ENCODE measurements at places on chromosomes 12 and 14. TPM values are rescaled to one million over a fixed set of nuclear protein-coding genes. Genes with fewer than 3 reads are reported as not detected.

RHOJ gene
- 2.9 TPM for total RNA-seq

FAM186B gene
- total RNA-seq = not detected

TSPAN8 gene
- total RNA-seq = 1,071 TPM

DNA sequence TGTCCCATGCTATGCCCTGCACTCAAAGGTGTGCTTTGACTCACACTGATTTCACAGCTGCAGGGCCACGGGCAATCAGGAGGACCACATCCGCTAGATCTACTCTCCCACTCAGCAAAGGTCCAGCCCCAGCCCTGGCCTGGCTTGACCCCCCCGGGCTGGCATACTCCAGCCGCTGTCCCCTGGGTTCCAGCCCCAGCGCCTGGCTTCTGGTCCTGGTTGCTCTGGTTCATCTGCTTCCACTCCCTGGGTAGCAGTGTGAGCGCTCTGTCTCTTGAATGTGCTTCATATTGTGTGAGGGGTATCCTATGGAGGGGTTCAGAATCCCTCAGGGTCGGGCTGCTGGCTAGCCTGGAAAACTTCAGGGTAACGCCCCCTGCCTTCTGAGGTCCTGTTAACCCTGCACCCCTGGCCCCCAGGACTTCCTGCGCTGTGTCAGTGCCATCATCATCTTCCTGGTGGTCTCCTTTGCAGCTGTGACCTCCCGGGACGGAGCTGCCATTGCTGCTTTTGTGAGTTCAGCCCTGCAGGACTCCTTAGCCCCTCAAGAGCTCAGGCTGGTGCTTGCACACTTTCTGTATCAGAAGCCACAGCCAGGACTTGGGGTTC, 1.9 kb downstream of the CMTM5 start:
- no peak for DNase-seq

- no peak for DNase-seq
Observed at GRCh38 chr12:38392554-38393144, 76.1 kb downstream of the ALG10B start.

- DNase-seq = no peak
Observed at GRCh38 chr12:45260104-45260815, 44.4 kb downstream of the ANO6 start.

DNA sequence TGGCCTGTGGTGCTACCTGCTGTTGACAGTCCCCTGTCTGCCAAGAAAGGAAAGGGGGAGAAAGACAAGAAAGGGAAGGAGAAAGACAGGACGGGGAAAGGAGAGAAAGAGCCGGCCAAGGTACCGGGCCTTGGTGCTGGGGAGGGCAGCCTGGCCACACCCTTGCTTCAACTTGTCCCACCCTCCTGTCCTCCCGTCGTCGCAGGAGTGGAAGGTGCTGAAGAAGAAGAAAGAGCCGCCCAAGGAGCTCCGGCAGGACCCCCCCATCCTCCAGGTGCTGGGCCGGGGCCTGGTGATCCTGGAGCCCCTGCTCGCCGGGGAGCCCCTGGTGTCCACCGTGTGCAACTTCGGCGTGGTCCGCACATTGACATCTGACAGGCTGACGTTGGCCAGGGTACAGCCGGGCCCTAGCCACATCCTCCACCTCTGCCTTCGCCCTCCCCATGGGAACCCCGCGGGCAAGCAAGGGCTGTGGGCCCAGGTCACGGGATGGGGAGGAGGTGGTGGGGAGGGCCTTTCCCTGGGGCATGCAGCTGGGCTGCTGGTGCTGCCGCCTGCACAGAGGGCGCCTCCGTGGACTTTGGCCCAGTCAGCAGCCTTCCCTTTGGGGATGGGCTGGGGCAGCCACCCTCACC, 2.9 kb upstream of the B3GNT4 start:
- DNase-seq = no peak

- peak; percentile 62 for DNase-seq
Observed at GRCh38 chr14:59254146-59254910, 65.9 kb downstream of the DAAM1 start.

DNA sequence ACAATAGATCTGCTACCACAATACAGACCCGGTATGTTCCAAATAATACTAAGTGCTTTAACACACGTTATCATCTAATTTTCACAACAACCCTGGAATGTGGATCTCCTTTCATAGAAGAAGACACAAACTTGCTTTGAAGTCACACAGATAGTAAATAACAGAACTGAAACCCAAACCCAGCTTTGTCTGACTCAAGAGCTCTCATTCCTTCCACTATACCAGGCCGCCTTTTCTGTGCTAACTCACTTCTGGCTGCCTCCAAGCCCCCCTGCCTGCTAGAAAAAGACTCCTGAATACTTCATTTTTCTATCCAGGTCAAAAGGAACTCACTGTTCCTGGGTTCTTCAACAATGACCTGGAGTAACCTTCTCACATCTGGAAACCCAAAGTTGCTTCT, 37.8 kb downstream of the PRPF40B start:
- DNase-seq = no peak

- no peak for DNase-seq
Observed at GRCh38 chr14:31657917-31658316, 96.7 kb downstream of the NUBPL start.

GRCh38 chr12:52789637-52790426, 6.1 kb downstream of the KRT3 start:
- peak; percentile 51 for DNase-seq

- no peak for DNase-seq
Observed at GRCh38 chr14:54310151-54310850, 86.5 kb upstream of the CDKN3 start.

DNA sequence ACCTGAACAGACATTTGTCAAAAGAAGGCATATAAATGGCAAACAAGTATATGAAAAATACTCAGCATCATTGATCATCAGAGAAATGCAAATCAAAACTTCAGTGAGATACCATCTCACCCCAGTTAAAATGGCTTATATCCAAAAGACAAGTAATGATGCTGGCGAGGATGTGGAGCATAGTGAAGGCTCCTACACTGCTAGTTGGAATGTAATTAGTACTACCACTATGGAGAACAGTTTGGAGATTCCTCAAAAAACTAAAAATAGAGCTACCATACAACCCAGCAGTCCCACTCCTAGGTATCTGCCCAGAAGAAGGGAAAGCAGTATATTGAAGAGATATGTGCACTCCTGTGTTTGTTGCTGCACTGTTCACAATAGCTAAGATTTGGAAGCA, 146.1 kb downstream of the TGFB3 start:
- no peak for DNase-seq

DNA sequence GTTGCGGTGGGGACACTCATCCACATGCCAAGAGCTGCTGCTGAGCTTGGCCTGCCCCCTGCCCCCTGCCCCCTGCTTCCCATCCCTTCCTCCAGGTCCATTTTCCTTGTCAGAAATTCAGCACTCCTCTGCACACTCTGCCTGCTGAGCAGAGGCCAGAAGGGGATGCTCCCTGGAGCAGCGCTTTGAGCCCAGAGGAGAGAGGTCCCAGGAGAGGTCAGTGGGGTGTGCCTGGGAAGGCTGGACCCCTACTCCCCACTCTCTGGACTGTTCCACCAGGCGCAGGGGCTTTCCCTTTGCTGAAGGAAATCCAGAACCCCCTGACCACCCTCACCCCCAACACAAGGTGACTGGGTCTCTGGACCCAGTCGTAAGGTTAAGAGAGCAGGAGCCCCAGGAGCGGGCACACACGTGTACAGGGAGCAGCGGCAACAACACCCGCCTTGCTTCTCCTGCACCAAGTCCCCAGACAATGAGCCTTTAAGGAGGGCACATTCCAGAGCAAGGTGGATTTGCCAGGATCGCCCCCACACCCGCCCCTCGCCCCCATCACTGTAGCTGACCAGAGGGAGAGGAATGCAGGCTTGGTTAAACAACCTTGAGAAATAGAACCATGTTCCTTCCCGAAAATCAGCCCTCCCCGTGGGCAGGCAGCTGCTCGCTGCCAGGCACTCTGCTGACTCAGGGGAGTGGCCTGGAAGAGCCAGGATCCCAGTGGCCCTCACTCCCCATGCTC, 30.7 kb downstream of the ISCA2 start:
- DNase-seq = no peak

TAS2R43 gene
- total RNA-seq = 5.1 TPM

- no peak for DNase-seq
Observed at GRCh38 chr14:93462479-93462878, 31.7 kb downstream of the UNC79 start.

- no peak for DNase-seq
Observed at GRCh38 chr12:19872621-19873540, 433.6 kb downstream of the AEBP2 start.

GRCh38 chr12:61530456-61530855, 729.7 kb upstream of the USP15 start:
- no peak for DNase-seq

DNA sequence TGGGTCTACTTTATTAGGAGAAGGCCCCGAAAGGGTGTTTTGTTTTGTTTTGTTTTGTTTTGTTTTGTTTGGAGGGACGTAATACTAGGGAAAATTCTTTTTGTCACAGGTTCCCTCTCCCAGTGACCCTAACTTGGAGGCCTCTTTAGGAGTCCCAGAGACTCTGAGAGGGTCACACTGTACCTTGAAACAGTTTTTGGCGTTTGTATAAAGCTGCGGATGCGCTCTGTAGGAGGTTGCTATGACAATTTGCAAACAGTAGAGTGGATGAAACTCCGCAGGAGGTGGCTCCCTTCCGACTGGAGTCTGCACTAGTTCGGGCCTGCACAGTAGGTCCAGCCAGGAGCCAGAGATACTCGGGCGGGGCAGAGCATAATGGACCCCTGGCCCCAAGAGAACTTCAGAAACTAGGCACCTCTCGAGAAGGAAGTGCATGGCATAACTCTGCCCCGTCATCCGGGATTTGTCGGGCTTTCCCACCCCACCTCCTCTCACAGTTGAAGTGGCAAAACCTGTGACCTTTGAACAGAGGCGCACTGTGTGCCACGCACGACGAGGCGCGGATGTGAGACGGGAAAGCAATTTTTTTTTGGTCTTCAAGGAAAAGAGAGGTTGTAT, 1.3 kb upstream of the DYRK2 start:
- DNase-seq = peak; percentile 79

GRCh38 chr12:94806617-94807016, 156.3 kb upstream of the TMCC3 start:
- no peak for DNase-seq

- no peak for DNase-seq
Observed at GRCh38 chr12:89504560-89505346, 19.8 kb downstream of the GALNT4 start.

KLRB1 gene
- total RNA-seq = not detected

TMEM233 gene
- total RNA-seq = not detected

GRCh38 chr14:53894456-53894855, 62.2 kb downstream of the BMP4 start:
- no peak for DNase-seq

- DNase-seq = no peak
Observed at GRCh38 chr12:47504775-47505446, 200.9 kb downstream of the RPAP3 start.

MYH6 gene
- 1.5 TPM for total RNA-seq

GRCh38 chr14:21768116-21768874, 94.7 kb upstream of the OR4E1 start:
- DNase-seq = no peak

GRCh38 chr12:93139028-93139665, 210.1 kb upstream of the EEA1 start:
- DNase-seq = no peak

DNA sequence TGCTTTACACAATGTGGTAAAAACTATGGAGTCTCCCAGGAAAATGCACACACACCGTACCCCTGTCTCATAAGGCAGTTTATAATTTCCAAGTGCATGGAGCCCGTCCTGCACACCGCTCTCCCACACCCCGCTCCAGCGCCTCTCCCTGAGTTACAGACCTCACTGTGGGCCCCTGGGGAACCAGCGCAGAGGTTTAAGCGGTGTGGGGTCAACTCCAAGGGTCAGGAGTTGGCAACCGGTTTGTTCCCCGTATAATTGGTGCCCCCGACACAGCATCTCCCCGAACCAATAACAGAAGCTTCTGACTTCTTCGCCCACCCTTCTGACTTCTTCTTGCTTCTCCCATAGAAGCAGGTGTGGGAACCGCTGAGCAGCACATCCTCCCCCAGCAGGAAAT, 58.4 kb upstream of the DDX11 start:
- DNase-seq = no peak

DNA sequence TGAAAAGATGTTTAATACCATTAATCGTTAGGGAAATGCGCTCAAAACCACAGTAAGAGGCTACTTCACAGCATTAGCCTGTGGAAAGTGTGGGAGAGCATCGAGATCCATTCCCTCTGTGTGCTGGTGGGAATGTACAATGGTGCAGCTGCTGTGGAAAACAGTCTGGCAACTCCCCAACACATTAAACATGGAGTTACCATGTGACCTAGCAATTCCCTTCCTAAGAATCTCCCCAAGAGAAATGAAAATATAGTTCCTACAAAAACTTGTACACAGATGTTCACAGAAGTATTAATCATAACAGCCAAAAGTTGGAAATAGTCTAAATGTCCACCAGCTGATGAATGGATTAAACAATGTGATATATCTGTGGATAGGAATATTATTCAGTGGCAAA, 23.8 kb downstream of the MLXIP start:
- no peak for DNase-seq

GRCh38 chr14:24247422-24247821, 5.0 kb upstream of the TINF2 start:
- DNase-seq = no peak

PRB3 gene
- not detected for total RNA-seq

RHEBL1 gene
- not detected for total RNA-seq

TAS2R19 gene
- total RNA-seq = 3.0 TPM

KIF21A gene
- total RNA-seq = 23.6 TPM

DNA sequence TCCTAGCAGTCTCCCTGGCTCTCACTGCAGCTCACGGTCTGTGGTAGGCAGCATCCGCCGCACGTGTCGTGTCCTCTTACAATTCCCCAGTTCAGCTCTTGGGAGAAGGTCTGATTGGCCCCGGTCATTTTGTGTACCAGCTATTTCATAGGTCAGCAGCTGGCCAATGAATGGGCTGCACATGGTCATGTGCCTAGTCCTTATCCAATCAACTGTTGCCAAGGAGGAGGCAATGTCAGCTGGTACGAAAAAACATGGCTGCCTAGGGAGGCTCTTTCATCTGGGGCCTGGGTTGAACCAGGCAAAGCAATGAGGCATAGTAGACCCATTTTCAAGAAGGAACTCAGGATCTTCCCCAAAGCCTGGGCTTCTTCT, 46.1 kb downstream of the RNFT2 start:
- DNase-seq = no peak

GRCh38 chr14:63240221-63240620, 36.0 kb downstream of the RHOJ start:
- DNase-seq = no peak

Data from transverse colon (tissue), 4 donors.